ENCODE measurements at places on chromosomes 12 and 14.

DNA sequence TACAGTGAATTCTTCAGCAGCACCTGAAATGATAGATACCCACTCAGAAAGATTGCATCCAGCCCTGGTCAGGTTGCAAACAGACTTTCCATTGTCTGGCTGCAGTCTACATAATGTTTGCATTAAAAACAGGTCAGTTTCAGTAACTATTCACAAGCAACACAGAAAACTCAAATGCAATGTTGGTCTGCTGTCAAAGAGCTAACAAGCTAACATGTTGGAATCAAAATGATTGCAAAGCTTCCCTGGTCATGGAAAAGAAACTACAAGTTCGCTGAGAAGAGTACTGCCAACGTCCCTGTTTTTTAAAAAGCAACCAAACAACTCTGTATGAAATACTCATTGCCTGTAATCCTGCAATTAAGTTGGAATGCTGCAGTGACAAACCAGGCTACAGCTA is 374.7 kb downstream of the ADAMTS20 start:
- DNase-seq: no peak

GRCh38 chr12:49642370-49642802 is 19.0 kb downstream of the PRPF40B start:
- DNase-seq: no peak

DNA sequence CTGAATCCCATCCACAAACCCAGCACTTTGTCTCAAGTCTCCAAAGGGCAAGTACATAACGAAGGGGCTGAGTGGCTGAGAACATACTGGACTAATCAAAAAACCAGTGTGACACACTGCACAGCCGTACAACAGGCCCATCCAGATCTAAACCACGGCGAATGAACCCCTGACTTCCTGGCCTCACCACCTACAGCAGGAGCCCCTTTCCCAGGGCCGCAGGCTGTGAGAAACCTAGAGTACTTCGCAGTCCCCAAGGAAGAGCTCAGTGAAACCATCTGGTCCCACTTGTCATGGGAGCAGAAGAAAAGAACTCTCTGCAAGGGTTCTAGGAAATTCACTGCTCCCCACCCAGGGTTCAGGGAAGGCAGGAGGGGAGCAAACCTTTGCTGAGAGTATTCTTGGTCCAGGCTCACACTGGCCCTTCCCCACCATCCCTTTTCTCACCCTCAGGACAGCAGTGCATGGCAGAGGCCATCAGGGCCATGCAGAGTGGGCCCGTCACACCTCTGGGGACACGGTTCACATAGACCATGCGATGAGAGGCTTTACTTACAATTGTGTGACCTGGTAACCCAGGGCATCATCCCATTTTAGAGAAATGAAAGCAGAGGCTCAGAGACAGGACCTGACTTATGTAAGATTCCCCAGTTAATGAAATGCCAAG is 192.8 kb downstream of the BCL11B start:
- no peak for DNase-seq

- no peak for DNase-seq
These were observed 1.3 kb downstream of the SSH1 start for GRCh38 chr12:108856170-108856427.

- no peak for DNase-seq
These were observed 33.4 kb upstream of the GXYLT1 start for GRCh38 chr12:42178101-42178500.

- no peak for DNase-seq
These were observed 2.7 kb downstream of the NCKAP5L start for GRCh38 chr12:49825360-49825970.

- no peak for DNase-seq
These were observed 235.3 kb upstream of the FOXN3 start for GRCh38 chr14:89652352-89652751.

DNA sequence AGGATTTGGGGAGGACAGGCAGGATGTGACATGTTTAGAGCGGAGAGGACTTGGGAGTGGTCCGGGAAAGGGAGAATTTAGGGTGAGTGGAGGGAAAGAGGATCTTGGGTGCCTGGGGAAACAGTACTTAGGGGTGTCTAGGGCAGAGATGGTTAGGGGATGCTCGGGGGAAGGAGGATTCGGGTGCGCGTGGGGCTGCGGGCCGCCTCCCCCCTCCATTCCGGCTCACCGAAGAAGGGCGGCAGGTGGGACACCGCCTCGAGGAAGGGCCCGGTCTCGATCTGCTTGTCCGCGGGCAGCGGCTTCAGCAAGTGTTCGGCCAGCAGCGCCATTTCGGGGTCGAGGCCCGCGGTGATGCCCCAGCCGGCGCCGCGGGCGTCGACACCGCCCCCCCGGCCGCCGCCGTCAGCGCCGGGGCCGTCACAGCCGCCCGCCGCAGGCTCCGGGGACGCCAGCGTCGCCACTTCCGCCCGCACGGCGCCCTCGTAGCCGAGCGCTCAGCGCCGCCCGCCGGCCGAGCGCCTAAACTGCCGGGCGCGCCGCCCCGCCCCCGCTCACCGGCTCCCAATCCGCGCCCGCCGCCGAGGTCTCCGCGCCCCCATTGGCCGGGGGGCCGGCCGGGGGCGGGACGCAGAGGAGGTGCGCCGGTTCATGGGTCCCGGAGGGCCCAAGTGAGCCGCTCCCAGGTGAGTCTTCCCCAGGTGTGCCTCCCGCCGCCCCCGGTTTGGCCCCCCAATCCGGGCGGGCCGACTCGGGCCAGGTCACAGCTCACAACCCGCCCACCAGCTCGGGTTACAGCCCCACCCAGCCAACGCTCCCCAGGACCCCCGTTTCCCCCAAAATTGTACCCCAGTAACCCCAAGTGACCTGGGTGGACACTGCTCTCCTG is at the start of gene GLTP:
Gene GLTP (minus strand): TSS at position 499 of the 889 bp plus-strand sequence. CDS start 167 bp downstream, at position 332.
- DNase-seq: peak; percentile 87

DNA sequence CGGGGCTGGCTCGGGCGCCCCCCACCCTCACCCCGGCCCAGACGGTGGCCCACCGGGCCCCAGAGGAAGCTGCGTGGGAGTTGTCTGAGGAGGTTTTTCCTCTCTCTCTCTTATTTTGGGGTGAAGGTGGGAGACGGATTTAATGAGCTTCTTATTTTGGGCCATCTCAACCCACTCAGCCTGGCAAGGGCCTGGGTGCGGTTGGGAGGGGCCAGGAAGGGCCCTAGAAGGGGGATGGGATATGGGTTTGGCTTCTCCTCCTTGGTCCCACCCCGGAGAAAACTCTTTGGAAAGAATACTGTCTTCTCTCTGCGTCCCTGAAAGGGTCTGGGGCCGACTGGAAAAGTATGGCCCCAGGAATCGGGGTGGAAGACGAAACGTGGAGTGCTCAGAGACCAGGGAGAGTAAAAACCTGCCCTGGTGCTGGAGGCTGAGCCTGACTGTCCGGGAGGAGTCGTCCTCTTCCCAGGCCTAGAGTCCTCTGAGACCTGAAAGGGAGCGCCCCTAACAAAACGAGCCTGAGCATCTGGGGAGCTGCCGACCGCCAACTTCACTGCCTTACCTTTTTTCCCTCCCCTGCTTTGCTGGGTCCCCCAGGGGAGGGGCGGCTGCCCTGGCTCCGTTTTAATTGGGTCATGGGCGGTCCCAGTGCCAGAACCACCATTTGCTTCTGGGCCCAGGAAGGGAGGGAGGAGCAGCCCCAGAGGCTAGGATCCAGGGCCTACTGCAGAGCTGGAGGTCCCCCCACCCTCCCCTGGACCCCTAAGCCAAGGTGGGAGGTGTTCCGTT is 1.6 kb downstream of the MMP14 start:
- no peak for DNase-seq

GRCh38 chr14:89000007-89000942 is 175.8 kb downstream of the TTC8 start:
- no peak for DNase-seq

DNA sequence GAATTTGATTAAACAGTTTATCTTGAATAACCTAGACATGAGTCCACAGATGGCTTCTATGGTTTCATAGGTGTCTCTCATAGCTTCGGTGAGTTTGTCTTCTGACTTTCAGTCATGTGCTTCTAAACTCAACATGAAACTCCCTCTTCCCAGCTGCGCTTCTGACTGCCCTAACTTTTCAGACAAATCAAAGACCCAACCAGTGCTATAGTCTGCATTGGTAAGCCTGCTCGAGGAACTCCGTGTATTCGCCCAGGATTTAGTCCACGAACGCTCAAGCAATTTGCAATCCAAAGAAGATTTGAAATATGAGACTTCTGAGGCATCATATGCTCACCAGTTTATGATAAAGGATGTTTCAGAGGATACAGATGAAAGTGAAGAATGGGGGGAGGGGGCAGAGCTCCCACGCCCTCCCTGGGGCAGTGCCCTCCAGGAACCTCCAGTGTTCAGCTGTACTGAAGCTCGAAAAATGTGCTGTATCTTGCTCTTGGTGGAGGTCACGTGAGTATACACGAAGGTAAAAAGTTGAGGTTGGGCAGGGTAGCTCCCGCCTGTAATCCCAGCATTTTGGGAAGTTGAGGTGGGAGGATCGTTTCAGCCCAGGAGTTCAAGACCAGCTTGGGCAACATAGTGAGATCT is 5.2 kb upstream of the RILPL2 start:
- DNase-seq: no peak

- no peak for DNase-seq
These were observed 32.3 kb downstream of the DIO3 start for GRCh38 chr14:101593411-101594238.

GRCh38 chr12:132020292-132020691 is 70.5 kb downstream of the EP400 start:
- DNase-seq: no peak

GRCh38 chr12:78315028-78315427 is 484.3 kb downstream of the NAV3 start:
- DNase-seq: no peak

DNA sequence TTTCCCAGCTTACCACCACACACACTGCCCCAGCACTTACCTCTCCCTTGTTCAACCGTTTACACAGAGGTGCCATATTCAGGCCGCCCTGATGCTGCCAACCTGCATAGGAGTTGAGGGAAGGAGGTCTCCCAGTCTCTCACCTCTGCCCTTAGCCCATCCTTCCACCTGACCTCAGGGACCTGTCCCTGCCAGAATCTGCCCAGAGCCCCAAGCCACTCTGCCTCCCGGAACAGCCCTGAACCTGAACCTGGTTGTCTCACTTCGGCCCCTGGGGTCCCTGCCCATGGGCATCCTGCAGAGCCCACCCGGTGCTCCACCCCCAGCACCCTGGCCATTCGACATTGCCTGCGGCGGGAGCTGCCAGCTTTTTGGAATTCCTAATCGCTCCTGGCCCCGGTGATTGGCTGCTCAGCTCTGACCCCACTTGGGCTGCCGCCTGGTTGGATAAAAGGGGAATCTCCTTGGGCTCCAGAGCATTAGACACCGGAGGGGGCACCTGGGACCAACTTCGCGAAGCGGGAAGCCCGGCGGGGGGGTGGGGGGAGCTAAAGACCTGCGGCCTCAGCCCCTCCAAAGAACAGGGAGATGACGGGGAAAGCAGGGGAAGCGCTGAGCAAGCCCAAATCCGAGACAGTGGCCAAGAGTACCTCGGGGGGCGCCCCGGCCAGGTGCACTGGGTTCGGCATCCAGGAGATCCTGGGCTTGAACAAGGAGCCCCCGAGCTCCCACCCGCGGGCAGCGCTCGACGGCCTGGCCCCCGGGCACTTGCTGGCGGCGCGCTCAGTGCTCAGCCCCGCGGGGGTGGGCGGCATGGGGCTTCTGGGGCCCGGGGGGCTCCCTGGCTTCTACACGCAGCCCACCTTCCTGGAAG is at the start of gene VSX2:
Gene VSX2 (plus strand): TSS at position 476 of the 874 bp plus-strand sequence. CDS start 113 bp downstream, at position 589.
- DNase-seq: no peak

DNA sequence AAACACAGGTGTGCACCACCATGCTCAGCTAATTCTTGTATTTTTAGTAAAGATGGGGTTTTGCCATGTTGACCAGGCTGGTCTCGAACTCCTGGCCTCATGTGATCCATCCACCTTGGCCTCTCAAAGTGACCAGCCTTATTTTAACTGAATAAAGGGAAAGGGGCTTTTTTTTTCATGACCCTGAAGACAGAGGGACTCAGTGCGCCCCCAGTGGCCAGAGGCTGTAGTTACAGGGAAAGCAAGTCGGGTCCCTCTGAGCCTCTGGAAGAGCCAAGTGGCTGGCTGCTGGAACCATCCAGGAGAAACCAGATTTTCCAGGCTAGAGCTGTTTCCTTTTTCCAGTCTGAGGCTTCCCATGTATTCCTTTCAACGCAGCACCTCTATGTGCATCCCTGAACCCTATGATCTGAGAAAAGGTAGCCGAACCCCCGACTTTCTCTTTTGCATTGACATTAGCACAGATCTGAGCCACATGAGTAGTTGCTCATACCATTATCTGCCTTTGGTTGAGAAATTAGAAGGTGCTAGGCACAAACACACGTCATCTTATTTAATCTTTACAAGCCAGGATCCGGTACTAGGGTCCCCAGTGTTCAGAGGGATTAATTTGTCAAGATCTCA is 342.7 kb downstream of the CACNA1C start:
- peak; percentile 21 for DNase-seq

- DNase-seq: no peak
These were observed 23.7 kb upstream of the YLPM1 start for GRCh38 chr14:74739293-74740030.

DNA sequence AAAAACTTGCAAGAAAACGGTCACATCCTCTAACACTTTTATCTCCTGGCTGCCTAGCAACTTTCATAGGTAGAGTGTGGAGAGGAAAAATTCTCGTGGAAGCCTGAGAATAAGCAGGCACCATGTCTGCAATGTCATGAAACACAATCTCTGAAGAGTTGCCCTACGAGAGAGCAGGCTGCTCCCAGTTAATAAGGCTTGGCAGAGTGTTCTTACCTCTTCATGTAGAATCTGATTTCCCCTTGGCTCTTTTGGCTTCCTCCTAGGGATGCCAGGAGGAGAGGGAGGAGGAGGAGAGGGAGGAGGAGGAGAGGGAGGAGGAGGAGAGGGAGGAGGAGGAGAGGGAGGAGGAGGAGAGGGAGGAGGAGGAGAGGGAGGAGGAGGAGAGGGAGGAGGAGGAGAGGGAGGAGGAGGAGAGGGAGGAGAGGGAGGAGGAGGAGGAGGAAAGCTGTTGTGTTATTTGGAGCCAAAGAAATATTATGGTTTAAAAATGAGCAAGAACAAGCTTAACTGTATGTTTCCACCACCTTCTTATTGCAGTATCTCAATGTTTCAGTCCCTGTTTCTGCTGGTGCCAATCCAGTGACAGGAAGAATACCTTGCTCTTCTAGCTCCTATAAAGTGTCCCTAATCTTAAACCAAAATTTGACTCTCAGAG is 52.9 kb downstream of the EGLN3 start:
- DNase-seq: no peak

DNA sequence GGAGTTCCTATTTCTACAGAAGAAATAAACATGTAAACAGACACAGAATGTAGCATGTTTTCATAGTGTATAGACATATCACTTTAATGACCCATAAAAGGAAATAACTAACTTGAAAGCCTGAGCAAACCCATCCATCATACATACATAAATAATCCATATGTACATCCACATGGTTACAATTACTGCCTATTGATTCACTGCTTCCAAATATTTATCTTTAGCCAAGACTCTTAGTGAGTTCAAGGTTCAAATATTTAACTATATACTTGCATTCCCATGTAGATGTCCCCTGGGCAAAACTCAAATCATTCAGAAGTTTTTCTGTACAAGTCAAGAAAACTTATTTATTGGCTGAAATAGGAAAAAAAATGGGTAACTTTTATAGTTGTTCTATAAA is 95.4 kb downstream of the CCER1 start:
- DNase-seq: no peak

DNA sequence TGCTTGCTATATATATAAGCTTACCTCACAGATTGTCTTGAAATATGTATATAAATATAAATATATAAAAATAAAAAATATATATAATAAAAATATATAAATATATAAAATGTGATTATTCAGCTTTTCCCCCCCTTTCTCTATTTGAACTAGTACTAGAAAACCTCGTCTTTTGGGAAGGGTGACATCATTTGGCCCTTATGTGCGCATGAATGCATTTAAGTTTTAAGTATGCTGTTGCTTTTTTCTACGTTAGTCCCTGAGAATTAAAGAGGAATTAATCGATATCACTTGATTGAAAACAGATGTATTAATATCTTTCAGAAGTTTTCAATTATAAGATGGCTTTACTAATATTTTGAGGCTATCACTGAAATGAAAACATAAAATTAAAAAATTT is 69.9 kb downstream of the RAD51B start:
- no peak for DNase-seq

Data from stimulated activated CD4-positive, alpha-beta T cell treated with anti-CD3 and anti-CD28 coated beads, Interleukin-1b, Interleukin-23, amount 100 ng/mL, for 4 hours (primary cell).